ENCODE measurements at places on chromosomes 3 and 15.

GRCh38 chr3:160801386-160802118, 45.5 kb downstream of the PPM1L start:
- no peak for DNase-seq

DNA sequence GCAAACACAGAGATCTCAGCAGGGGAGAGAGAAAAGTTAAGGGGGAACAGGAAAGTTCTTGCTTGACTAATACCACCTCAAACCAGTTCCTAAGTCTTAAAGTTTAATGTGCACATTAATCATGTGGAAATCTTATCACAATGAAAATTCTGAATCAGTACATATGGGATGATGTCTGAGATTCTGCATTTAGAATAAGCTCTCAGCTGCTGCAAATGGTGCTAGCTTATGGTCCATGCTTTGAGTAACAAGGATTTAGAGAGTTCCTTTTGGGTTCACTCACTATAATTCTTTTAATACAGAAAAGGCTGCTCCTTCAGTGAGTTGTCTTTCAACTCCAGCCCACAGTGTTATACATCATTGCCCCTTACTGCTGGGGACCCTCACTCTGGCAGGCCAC, 99.5 kb upstream of the THRB start:
- no peak for DNase-seq

DNA sequence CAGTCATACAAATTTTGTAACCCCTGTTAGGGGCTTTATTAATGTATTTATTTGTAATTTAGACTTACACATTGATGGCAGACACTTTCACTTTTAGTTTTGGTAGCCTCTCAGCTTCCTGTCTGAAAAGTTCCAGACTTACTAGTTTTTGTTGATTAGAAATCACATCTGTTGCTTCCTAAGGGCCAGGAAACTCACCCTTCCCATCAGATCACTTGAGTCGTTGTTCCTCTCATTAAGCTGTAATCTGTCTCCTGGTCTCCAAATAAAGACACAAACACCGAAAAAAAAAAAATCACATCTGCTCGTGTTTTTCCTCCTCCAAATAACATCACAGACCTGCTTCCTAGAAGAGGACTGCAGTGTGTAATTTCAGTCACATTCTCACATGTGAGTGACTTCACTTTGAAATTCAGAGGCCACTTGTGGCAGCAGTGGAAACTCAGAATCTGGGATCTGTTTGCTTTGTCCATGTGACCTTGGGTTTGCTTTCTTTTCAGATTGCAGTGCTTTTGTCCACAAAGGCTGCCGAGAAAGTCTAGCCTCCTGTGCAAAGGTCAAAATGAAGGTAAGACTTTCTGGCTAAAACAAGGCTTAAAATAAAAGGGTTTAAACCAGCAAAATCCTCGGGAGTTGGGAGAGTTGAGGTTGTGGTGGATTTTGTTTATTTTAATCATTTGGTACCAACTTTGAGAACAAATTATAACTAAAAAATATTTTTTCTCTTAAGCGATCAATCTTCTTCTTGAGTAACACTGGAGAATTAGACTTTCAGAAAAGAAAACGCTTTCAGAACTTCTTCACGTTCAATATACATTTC, 87.0 kb downstream of the KLHL25 start:
- DNase-seq: peak; percentile 55

GRCh38 chr3:155110022-155110421, 29.9 kb downstream of the MME start:
- DNase-seq: no peak

DNA sequence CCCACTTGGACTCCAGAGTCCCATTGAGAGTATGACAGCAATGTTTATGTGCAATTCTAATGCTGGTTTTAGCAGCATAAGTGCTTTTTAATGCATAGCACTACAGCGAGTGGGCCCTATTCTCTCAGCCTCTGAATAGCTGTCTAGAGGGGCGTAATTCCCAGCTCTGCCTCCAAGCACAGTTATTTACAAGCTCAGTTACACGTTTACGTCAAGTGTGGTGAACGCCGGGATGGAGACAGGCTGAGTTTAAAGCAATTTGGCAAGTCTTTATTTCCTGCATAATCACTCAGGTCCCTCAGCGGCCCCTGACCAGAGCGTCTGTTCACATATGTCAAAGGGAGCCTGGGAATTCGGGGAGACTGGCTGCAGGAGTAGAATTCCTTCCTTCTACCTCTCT, 43.9 kb downstream of the SOX14 start:
- DNase-seq: no peak

- DNase-seq: no peak
Observed at GRCh38 chr3:51879937-51880336, 4.5 kb upstream of the IQCF5 start.

- DNase-seq: peak; percentile 46
Observed at GRCh38 chr15:72229076-72229946, 1.7 kb downstream of the PKM start.

GRCh38 chr15:62439543-62440016, 274.5 kb upstream of the C2CD4B start:
- no peak for DNase-seq

- no peak for DNase-seq
Observed at GRCh38 chr3:52939600-52939999, 42.3 kb upstream of the STIMATE start.

GRCh38 chr15:91535856-91536500, 317.5 kb upstream of the SLCO3A1 start:
- DNase-seq: no peak

- no peak for DNase-seq
Observed at GRCh38 chr3:171691485-171691884, 118.8 kb downstream of the PLD1 start.

GRCh38 chr3:152054315-152054714, 180.9 kb downstream of the SUCNR1 start:
- DNase-seq: no peak

DNA sequence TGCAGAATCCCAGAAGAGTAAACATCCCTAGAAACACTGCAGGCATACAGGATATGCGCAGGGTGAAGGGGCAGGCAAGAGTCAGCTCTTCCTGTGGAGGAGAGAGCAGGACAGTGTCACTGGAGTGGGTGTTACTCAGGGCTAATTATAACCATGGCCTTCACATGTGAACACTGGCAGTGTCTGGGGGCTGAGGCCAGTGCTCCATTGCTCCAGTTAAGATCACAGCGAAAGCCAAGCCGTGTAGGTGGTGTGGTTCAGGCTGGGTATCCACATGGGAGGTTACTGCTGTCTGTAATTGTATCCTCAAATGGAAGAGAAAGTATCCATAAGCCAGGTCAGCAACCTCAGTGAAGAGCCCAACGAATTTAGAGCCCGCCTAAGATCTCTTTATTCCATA, 84.6 kb downstream of the MESD start:
- DNase-seq: no peak

DNA sequence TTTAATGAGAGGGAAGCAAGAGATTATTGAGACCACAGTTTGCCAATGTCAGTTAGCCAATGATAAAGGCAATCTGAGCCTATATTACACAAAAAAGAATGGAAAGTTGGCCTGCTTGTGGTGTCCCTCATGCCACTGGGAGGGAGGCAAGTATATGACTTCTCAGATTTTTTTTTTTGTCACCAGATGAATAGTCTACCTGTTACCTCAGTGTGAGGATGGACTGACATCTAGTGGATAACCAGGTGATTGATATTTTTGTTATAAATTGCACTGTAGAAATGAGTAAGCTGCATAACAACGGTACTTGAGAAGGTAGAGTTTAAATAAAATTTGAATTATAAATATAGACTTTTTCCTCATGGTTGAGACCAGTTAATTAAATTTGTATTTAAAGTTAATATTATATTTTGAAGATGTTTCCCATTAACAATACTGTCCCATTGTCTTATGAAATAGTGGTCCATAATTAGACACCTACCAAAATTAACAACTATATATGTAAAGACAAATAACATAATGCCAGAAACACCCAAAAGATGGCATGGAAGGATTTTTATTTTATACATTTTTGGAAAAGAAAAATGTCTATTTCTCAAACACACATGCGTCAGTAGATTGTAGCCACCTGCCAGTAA, 237.8 kb upstream of the GADL1 start:
- DNase-seq: no peak

DNA sequence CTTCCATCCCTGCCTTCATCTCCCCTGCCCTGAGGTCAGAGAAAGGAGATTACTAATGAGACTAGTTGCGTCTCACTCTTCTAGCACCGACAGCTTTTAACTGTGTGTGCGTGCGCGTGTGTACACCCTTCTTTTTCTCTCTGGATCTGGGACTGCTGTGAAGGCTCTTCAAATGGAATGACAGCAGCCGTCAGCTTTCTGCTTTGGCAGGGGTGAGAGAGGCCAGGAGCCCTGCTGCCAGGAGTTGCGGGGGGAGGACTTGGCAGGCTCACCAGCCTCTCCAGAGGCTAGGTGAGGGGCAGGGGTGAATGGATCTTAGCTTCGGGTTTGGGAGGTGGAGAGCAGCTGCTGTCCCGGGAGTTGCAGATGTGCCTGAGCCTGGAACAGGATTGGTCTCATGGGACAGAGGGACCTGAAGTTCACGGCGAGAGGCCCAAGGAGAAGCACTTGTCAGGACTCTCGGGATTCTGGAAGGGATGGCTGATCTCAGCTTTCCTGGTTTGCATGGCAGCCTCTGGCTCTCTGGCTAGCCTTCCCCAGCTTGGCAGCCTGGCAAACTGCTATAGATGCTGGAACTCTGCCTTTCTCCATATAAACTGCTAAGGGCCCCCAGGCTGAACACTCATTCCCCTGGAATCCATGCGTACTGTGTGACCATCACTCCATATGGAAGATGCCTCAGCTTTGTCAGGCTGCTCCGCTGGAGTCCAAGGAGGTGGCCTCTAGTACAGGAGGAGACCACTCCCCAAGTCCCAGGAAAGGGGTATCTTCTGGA, 16.6 kb downstream of the TEX264 start:
- no peak for DNase-seq

DNA sequence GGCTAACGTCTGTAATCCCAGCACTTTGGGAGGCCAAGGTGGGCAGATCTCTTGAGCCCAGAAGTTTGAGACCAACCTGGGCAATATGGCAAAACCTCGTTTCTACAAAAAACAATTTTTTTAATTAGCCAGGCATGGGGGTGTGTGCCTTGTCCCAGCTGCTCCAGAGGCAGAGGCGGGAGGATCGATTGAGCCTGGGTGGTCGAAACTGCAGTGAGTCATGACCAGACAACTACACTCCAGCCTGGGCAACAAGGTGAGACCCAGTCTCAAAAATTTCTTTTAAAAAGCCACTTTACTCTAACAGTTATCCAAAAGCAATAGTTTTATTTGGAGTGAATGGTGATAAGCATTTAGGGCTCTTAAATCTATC, 12.5 kb downstream of the TRIM59 start:
- no peak for DNase-seq

GRCh38 chr15:89117790-89118189, 29.5 kb downstream of the ABHD2 start:
- DNase-seq: no peak

GRCh38 chr3:45972534-45973402, 22.9 kb downstream of the FYCO1 start:
- DNase-seq: no peak

GRCh38 chr3:65787827-65788226, 250.9 kb downstream of the MAGI1 start:
- no peak for DNase-seq

GRCh38 chr15:71677766-71678165, 132.6 kb upstream of the NR2E3 start:
- DNase-seq: peak; percentile 42

DNA sequence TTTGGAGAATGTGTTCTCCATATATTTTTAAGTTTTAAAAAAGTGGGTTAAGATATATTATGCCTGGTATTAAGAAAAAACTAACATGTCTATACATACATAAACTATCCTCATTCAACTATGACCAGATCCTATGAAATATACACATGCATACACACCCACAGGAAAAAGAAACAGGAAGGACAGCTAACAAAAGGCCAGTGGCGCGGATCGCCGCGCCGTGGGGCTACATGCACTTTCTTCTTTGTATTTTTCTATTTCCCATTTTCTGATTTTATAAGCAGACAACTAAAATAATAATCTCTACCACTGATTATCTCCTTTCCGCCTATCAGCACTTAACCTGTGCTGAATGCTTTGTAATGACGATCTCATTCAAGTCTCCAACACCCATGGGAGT, 160.1 kb downstream of the OR4M2 start:
- no peak for DNase-seq

- no peak for DNase-seq
Observed at GRCh38 chr3:148750296-148750695, 52.6 kb downstream of the AGTR1 start.

DNA sequence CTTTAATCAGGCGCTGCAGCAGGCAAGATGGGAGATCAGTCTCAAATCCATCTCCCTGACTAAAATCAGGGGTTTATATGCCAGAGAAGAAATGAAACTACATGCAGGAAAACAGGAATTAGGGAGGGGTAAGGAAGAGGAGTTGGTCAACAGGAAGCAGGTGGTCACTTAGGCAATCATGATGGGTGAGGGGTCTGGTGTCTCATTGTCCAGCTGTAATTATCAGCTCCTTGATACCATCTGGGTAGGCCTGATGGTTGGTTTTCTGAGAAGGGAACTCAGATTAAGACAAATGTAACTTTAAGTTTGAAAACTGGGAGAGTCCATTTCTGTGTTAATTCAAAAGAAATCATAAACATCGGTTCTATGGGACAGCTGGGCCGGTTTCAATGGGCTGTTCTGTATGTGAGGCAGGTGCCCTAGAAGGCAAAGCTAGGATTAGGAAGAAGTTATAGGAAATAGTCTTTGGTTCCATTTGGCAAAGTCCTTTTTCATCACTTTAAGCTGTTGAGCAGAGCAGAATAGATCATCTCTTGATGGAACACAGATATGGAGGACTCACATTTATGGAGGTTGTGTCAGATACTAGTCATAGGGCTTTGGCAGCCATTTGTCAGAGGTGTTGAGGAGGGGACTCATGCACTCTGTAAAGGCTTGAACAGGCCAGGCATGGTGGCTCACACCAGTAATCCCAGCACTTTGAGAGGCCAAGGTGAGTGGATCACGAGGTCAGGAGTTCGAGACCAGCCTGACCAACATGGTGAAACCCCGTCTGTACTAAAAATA, 149.4 kb downstream of the VGLL4 start:
- no peak for DNase-seq

DNA sequence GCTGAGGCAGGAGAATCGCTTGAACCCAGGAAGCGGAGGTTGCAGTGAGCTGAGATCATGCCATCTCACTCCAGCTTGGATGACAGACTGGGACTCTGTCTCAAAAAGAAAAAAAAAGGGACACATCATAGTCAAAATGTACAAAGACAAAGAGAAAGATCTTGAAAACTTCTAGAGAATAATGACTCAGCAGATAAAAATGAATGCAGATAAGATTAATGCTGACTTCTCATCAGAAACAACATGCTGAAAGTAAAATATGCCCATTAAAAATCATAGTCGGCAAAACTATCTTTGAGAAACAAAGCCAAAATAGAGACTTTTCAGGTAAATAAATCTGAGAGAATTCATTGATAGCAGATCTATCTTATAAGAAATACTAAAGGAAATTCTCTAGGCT, 271.1 kb upstream of the GPR149 start:
- DNase-seq: no peak

GRCh38 chr3:152436707-152437590, 168.2 kb downstream of the MBNL1 start:
- no peak for DNase-seq
